ENCODE measurements at places on chromosomes 12 and 14. TPM values are rescaled to one million over a fixed set of nuclear protein-coding genes. Genes with fewer than 3 reads are reported as not detected.
A peak's percentile ranks its signal among the peaks of the same experiment; 100 is the strongest.

- no peak for DNase-seq
Observed at GRCh38 chr12:24730489-24730896, 218.4 kb downstream of the BCAT1 start.

- DNase-seq = no peak
Observed at GRCh38 chr12:67472539-67472938, 176.0 kb upstream of the DYRK2 start.

GRCh38 chr14:63897721-63898163, 44.9 kb downstream of the SYNE2 start:
- DNase-seq = no peak

DNA sequence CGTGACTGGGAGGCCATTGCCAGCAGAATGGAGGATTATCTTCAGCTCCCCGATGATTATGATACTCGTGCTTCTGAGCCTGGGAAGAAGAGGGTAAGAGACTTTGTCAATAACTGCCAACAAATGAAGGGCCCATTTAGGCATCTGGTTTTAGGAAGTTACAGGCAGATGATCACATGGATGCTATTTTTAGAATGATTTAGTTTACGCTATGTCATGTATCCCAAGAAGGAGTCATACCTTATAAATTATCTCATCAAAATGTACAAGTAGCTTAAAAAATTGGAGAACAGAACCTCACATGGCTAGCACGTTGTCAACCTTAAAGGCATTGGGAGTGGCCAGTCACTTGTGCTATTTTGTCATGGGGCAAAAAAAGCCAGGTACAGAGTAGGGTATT, 46.7 kb downstream of the PROX2 start:
- DNase-seq = no peak

DNA sequence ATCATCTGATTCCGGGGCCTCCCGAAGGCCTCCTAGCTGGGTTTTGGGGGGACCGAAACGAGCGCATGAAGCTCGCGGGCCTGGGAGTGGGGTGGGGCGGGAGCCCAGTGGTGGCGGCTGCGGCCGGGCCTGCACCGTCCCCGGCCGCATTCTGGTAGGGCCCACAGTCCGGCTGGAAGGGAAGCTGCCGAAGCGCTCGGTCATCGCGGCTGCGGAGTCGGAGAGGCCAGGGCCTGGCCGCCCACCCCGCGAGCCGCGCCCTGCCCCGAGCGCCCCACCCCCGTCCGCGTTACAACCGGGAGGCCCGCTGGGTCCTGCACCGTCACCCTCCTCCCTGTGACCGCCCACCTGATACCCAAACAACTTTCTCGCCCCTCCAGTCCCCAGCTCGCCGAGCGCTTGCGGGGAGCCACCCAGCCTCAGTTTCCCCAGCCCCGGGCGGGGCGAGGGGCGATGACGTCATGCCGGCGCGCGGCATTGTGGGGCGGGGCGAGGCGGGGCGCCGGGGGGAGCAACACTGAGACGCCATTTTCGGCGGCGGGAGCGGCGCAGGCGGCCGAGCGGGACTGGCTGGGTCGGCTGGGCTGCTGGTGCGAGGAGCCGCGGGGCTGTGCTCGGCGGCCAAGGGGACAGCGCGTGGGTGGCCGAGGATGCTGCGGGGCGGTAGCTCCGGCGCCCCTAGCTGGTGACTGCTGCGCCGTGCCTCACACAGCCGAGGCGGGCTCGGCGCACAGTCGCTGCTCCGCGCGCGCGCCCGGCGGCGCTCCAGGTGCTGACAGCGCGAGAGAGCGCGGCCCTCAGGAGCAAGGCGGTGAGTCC, at the start of gene KLC1:
Gene KLC1 (plus strand): TSS at position 528 of the 819 bp plus-strand sequence. CDS start 25,354 bp downstream, outside the sequence.
- peak; percentile 58 for DNase-seq

GRCh38 chr14:103628221-103628683, 759 bp upstream of the KLC1 start:
- peak; percentile 89 for DNase-seq

GRCh38 chr12:109881752-109882151, 1.4 kb upstream of the GLTP start:
- peak; percentile 58 for DNase-seq

- DNase-seq = peak; percentile 12
Observed at GRCh38 chr14:94412671-94413638, 24.6 kb upstream of the SERPINA1 start.

GRCh38 chr12:25959071-25959961, 834 bp downstream of the RASSF8 start:
- DNase-seq = peak; percentile 77

- DNase-seq = no peak
Observed at GRCh38 chr12:114876968-114877680, 193.1 kb upstream of the TBX3 start.

GRCh38 chr12:75852143-75852542, 179.4 kb downstream of the PHLDA1 start:
- peak; percentile 72 for DNase-seq

- no peak for DNase-seq
Observed at GRCh38 chr14:52950410-52950897, 396 bp downstream of the FERMT2 start.

The ARHGEF25 gene
- 18.1 TPM for total RNA-seq

The EXOC3L4 gene
- total RNA-seq = 2.0 TPM

The TNS2 gene
- total RNA-seq = 13.1 TPM

The MYL2 gene
- not detected for total RNA-seq
